ENCODE measurements at places on chromosomes 3 and 15.

DNA sequence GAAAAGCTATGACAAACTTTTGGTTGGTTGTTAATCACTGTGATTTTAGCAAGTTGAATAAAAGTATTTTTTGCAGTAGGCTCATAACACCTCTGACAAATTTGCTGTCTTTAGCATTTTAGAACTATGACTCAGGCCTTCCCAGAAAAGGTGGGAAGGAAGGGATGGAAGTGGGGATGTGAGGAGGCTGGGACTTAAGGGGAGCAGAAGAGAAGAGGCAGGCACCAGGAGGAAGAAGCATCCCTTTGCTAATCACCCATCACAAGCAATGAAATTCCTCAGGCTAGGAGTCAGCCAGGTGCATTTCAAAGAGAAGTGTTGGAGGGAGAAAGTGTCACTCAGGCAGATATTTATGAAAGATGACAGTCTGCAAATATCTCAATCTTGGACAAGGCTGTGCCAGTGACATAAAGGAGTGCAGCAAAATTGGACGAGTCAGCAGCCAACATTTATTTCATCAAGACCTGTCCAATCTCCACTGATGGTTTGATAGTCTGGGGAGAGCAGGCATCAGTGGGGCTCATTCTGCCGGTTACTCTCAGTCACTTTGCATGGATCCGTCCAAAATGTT is 337.3 kb upstream of the ARRDC4 start:
- no peak for DNase-seq

- no peak for DNase-seq
Observed at GRCh38 chr3:193388361-193388760, 9.8 kb upstream of the ATP13A5 start.

GRCh38 chr3:171129827-171130226 is 103.3 kb upstream of the SLC2A2 start:
- no peak for DNase-seq

GRCh38 chr3:142433110-142433509 is 14.7 kb downstream of the XRN1 start:
- DNase-seq = no peak

- no peak for DNase-seq
Observed at GRCh38 chr3:141372656-141373055, 4.4 kb downstream of the ZBTB38 start.

DNA sequence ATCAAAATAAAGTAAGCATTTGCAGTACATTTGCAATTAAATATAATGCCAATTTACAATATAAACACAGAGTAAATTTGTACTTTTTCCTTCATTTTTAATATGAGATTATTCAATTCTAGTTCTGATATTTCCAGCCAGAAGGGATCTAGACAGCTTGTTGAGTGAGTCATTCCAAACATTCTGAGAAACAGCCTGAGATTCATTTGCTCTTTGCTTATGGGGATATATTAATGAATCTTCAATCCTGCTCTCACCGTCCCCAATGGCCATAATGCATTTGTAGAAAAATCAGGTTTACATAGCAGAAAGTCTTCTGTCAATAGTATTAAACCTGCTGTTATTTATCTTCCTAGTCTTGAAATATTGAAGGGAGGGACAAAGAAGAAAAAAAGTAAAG is 554.2 kb downstream of the TUSC7 start:
- DNase-seq = no peak

All from activated CD4-positive, alpha-beta T cell treated with anti-CD3 and anti-CD28 coated beads for 48 hours (primary cell).